ENCODE measurements at places on chromosomes 4 and X.

GRCh38 chrX:70084592-70085240 is 22.5 kb downstream of the OTUD6A start:
- DNase-seq, result no peak

- DNase-seq, result no peak
These were observed at the start of gene ODAPH for GRCh38 chr4:75555294-75556164. Gene ODAPH (plus strand): TSS chr4:75556066. CDS start chr4:75556083, 17 bp downstream.

- DNase-seq, result no peak
These were observed 24.1 kb upstream of the TMEM150C start for GRCh38 chr4:82585690-82586435.

DNA sequence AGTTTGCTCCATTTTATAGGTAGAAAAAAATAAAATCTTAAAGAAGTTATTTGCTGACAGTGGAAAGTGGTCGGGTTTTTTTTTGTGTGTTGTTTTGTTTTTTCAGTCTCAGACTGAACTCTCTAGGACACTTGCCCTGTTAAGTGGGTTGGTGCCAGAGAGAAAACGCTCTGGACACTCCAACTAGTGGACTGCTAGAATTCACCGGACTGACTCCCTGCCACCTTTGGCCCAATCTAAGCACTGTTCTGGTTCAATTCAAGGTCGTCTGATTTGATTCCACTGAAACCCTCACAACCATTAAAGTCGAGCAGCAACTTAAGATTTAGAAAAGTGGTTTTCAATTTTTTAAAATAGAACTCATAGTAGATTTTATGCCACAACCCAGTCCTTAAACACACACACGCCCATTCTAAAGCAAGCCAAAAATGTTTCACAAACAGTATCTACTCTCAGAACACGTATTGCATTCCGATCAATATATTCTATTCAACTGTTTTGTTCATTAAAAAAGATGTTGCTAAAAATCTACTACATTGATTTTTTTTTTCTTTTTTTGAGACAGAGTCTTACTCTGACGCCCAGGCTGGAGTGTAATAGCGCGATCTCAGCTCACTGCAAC is 27.3 kb downstream of the RWDD4 start:
- no peak for DNase-seq

DNA sequence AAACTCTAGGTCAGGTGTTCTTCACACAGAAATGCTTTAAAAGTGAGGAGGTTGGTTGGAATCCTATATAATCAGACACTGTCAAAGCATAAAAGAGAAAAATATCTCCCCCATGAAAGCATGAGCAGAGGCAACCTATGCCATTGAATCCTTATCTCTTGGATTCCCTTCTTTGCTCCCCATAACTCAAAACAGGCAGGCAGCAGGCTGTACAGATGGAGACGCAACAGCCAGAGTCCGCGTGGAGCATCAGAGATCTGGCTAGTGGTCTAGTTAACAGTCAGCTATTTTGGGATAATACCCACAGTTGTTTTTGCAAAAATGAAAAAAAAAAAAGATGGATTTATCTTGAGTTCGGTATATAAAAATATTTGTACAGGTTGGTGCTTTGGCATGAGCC is 490.0 kb upstream of the TENM3 start:
- no peak for DNase-seq

DNA sequence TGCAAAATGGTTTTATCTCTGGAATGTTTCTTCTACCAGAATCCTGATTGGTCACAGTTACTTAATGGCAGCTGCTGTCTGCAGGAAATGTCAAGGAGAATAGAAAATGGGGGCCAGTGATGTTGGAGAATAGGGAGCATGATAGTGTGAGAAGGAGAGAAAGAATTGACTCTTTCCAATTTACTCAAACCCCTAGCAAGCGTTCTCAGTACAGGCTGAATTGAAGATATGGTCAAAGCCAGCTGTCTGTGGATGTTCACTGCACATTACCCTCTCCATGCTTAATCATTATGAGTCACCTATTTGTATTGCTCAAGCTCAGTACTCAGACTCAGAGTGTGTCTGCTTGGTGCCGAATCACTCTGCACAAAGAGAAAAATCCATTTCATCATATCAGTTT is 57.8 kb upstream of the FAM47B start:
- DNase-seq, result no peak

GRCh38 chrX:18101087-18101486 is 119.6 kb downstream of the BEND2 start:
- DNase-seq, result no peak

DNA sequence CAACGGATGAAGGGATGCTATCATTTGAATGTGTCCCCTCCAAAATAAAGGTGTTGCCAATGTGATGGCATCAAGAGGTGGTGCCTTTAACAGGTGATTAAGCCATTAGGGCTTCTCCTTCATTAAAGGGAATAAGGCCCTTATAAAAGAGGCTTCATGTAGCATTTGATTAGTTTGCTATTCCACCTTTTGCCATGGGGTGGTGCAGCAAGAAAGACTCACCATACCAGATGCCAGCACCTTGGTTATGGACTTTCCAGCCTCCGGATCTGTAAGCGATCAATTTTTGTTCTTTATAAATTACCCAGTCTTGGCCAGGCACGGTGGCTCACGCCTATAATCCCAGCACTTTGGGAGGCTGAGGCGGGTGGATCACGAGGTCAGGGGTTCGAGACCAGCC is 7.9 kb upstream of the SLC25A43 start:
- no peak for DNase-seq
